ENCODE measurements at places on chromosomes 11 and 22. TPM values are rescaled to one million over a fixed set of nuclear protein-coding genes. Genes with fewer than 3 reads are reported as not detected.

PDE2A gene
- total RNA-seq = not detected

GP1BB gene
- 3.2 TPM for total RNA-seq

UBQLNL gene
- not detected for total RNA-seq

CELSR1 gene
- total RNA-seq = 5.5 TPM

PGGHG gene
- total RNA-seq = 18.8 TPM

DNA sequence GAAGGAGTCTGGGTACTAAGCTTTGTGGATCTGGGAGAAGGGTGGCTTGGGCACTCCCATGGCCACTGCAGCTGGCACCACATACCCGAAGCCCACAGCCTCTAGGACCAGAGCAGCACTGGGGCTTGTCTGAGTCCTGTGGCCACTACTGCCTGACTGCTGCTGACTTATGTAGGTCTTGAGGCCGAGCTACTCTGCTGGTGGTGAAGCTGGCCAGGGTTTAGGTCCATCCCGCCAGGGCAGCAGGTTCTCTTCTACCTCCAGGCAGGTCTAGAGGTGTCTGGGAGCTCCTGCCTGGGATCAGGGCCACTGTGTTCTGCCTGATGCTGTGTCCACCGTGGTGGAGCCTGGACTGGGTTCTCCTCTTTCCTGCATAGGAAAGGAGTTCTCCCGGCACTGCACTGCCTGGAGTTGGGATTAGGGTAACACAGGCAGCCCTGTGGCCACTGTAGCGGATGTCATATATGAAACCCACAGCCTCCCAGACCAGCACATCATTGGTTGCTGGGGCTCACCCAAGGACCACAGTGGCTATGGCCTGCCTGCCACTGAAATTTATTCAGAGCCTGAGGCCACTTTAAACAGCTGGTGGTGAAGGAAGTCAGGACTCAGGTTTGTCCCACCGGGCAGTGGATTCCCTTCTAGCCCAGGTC, 109.8 kb upstream of the SERPIND1 start:
- no peak for DNase-seq

- DNase-seq = no peak
Observed at GRCh38 chr11:120778685-120779490, 245.0 kb upstream of the TBCEL start.

DNA sequence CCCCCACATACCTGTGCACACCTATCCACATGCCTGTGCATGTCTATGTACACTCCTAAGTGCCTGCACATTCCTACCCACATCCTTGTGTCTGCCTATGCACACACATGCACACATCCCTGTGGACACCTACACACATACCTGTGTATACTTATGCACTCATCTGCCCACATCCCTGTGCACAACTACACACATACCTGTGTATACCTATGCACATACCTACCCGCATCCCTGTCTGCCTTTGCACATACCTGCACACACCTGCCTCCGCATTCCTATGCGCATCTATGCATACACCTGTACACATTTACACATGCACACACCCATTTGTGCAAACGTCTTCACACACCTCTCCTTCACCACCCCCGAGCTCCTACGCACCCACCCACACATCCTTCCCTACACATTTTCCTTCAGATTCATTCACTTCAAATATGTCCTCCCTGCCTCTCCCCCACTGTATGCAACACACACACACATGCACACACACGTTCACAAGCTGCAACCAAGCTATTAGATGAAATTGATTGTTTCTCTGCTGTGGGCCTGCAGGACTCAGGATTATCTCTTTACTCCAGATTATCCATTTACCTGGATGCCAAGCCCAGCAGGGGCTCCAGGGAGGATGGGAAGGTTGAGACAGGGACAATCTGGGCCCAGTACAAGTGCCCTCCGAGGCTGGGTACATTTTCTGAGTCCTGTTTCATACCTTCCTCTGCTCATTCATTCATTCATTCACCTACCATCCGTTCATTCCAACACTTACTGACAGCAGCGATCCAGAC, 53.2 kb downstream of the TSPAN18 start:
- peak; percentile 35 for DNase-seq

DNA sequence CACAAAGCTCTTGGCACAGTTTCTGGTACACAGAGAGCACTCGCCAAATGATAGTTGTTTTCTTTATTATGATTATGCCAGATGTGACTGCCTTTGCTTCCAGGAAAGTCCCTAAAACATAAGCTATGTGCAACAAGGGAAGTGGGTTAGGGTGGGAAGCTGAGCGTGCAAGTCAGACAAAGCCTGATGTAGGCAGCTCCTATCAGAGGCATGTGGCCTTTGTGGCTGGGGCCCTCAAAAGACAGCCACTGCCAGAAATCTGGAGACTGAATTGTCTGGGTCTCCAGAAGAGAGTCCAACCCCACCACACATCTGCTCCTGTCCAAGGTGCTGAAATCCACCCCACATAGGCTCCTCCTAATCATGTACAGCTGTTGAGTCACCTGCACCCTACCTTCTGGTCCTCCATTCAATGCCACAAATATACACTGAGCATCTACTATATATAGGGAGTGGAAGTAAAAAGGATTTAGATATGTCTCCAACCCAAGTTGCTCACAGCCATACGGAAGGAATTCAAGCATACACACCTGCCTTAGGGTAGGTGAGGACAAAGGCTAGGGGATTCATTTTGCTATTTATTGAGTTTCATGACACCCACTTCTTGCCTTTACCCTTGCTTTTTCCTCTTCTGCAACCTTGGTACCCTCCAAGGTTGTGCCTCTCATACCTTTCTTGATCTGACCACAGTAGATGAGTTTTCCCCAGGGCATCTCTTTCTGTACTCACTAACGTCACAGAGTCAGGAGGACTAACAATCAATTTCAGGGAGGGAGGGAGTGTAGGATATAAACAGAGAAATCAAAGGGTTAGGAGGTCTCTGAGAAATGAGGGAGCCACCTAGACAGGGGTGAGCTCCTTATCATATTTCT, 12.4 kb downstream of the SEC14L3 start:
- DNase-seq = no peak

DNA sequence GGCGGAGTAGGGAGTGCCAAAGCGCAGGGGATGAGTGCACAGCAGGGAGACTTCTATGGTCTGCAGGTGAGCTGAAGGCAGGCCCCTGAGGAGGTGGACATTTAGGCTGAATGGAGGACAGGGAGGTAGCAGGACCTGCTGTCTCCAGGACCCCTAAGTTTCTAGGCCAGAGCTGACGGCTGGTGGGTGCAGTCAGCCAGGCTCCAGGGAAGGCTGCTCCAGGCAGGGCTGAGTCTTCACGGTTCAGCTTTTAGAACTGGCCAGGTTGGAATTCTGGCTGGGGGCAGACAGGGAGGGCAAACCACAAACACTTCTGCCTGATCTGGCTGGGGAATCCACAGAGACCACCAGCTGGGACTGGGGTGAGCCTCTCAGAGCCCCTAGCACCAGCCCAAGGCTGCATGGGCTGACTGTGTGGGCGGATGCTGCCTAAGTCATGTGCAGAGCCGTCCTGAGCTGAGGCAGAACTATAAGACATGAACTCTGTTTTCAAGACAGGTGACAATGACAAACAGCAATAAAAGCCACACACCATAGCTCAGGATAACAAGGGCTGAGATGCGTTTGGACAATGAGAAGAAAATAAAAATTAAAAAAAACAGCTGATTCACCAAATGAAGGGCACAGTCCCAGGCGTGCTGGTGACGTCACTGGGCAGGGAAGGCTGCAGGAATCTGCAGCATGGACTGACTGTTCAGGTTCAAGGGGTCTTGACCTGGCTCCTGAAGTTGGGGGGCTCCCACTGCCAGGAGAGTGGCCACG, 10.4 kb upstream of the MALAT1 start:
- DNase-seq = peak; percentile 74

DNA sequence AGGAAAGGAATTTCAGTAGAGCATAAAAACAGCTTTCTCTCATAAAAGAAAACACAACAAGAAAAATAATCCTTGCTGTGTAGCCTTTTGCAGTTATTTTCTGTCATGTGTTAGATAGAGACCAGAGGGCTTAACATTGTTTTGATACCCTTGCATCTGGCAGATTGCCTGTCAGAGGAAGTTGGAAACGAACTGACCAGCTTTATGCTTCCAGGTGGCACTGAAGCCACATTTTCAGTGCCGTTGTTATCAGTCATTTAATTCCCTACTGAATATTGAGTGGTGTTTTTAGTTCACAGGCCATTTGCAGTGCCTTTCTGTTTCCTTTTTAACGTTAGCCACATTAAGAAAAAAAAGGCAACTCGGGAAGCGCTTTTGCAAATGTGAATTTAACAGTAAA, 21.5 kb upstream of the RAG2 start:
- peak; percentile 57 for DNase-seq

DNA sequence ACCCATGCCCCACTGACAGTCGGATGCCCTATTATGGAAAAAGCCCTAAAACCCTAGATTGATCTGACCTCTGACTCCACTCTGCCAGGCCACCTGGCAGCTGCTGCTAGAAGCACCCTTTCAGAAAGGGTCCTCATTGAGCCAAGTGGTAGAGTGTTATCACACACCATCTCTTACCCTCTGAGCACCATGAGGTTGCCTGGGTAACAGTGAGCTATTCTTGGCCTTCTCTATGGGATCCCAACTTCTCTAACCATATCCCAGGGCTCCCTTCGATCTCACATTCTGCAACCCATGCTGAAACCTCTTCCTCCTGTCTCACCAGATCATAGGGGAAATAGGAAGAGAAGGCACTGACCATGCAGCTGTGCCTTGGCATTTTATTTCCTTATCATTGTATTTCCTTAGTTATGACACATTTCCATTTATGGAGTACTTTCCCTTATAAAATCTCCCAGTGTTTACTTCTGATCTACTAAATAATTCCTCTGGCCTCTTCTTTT, 52.7 kb downstream of the MPPED2 start:
- DNase-seq = no peak

GRCh38 chr11:24086921-24087320, 409.9 kb upstream of the LUZP2 start:
- DNase-seq = no peak

GRCh38 chr11:12499071-12499470, 121.7 kb downstream of the PARVA start:
- no peak for DNase-seq

DNA sequence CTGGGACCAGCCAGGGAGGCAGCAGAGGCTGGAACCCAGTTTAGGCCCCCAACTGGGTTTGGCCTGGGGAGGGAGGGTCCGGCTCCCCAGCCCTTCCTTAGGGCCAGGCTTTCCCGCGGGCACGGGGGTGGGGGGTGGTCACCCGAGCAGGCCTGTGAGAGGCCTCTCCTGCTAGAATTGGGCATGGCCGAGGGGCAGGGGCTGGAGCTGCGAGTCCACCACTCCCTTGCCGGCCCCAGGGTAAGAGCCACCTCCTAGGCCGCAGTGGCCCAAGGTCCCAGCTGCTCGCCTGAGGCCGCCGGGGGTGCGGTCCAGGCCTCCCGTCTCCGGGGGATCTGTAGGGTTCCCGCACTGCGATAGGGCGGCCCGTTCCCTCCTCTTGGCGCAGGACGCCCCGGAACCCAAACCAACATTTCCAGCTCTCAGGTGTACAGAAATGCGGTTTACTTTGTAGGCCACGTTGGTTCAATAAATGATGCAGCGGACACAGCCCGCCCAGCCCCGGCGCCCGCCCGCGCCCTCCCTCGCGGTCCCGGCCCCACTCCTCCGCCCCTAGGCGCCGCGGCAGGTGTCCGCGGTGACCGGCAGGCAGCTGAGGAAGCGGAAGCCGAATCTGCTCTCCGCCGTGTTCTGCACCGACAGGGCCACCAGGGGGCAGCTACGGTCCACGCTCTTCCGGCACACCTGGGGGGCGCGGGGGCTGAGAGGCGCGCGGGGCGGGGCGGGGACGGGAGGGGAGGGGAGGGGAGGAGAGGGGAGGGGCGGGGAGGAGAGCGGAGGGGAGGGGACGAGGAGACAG, 5.9 kb downstream of the LMNTD2 start:
- peak; percentile 76 for DNase-seq

DNA sequence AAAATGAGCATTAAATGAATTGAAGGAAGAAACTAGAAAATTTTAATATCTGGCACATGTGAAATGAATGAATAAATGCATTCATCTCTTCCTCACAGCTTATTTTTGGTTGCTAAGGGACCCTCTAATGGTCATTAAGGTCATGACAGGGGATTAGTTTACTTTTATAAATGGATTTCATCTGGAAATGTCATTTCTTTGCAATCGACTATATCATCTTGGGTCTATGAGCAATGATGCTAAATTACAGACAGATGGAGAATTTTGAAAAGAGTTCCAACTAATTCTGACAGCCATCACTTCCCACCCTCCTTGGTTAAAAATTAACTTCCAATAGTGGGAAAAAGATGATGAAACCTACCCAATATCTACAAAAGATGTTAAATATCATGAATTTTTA, 98.0 kb downstream of the KIF18A start:
- no peak for DNase-seq

DNA sequence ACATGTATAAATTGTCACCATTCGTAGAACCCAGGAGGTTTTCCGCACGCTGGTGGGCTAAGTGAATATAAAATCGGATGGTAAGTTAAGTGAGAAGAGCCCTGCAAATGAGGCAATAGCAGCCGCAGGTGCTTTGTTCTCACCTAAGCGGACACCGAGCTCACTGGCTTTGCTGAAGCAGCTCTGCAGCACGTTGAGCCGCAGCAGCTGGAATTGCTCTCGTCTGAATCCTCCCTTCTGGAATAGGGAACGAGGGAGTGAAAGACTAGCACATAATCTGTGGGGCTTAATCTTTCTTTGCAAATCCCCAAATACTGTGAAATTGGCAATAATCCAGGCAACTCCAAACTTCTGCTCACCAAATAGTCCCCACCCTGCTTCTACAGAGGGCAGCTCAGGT, 488.1 kb downstream of the NTM start:
- no peak for DNase-seq

DNA sequence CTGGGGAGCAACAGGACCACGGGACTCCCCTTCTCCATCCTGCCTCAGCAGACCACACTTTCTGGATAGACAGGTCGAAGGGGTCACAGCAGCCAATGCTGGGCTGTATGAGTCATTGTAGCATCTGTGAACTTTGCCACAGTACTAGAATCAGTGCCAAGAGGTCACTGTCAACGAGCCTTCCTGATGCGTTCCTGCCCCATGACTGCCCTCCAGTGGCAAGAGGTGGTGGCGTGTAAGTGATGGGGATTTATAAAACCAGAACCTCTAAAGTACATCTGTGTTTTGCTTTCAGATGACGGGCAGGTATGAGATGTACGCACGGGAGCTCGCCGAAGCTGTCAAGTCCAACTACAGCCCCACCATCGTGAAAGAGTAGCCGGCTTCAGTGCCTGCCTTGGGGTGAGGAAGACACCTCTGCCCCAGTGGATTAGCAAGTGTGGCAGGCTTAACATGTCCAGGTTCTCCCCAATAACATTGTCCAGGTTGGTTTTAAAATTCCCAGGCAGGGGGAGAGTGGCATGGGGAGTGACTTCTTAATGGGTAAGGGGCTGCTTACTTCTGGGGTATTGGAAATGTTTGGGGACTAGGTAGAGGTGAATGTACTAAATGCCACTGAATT, 29.4 kb downstream of the GUCD1 start:
- DNase-seq = peak; percentile 70

GRCh38 chr11:11641581-11641980, 19.8 kb upstream of the GALNT18 start:
- DNase-seq = no peak

- no peak for DNase-seq
Observed at GRCh38 chr22:47121791-47122190, 359.3 kb downstream of the TBC1D22A start.
